ENCODE measurements at places on chromosomes 12 and 14.

GRCh38 chr12:55935738-55936151 lies 4.8 kb downstream of the DGKA start:
- no peak for DNase-seq

DNA sequence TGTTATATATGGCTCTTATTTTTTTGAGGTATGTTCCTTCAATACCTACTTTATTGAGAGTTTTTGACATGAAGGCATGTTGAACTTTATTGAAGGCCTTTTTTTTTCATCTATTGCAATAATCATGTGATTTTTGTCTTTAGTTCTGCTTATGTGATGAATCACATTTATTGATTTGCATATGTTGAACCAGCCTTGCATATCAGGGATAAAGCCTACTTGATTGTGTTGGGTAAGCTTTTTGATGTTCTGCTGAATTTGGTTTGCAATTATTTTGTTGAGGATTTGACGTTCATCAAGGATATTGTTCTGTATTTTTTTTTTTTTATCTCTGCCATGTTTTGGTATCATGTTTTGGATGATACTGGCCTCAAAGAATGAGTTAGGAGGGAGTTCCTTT lies 15.2 kb upstream of the ART4 start:
- no peak for DNase-seq

GRCh38 chr14:21016413-21017190 lies 8.3 kb downstream of the NDRG2 start:
- no peak for DNase-seq

GRCh38 chr12:127125607-127126259 lies 1141.2 kb upstream of the TMEM132C start:
- DNase-seq = peak; percentile 97

DNA sequence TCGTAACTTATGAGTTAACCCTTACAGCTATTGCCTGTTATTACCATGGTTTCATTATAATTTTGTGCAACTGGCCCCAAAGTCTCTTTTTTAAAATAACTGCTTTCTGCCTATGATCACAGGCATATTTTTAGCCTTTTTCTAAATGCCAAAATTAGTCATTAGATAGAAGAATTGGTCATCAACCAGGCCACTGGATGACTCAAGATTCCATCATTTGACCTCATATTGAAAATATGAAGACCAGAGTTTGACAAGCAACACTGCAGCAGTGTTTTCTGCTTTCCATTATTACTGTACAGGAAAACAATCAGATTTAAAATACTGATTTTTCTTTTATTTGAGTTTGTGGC lies 54.7 kb upstream of the OTOGL start:
- peak; percentile 12 for DNase-seq

Measured in HCT116 (cell line).